Activated CD4-positive, alpha-beta memory T cell treated with anti-CD3 and anti-CD28 coated beads, Interleukin-2, amount 10 ng/mL, durations not matched to agents 7 days and 5 days (primary cell): ENCODE measurements at places on chromosomes 6 and 20.

GRCh38 chr6:33761922-33762629 lies 15.4 kb upstream of the IP6K3 start:
- H3K4me1 ChIP-seq, result no peaks in the 10 kb centered on the region
- H3K36me3 ChIP-seq, result no peaks in the 10 kb centered on the region
- no peaks in the 10 kb centered on the region for H3K27me3 ChIP-seq
- DNase-seq, result peak; percentile 59
- no peak overlapping the region for H3K4me3 ChIP-seq

DNA sequence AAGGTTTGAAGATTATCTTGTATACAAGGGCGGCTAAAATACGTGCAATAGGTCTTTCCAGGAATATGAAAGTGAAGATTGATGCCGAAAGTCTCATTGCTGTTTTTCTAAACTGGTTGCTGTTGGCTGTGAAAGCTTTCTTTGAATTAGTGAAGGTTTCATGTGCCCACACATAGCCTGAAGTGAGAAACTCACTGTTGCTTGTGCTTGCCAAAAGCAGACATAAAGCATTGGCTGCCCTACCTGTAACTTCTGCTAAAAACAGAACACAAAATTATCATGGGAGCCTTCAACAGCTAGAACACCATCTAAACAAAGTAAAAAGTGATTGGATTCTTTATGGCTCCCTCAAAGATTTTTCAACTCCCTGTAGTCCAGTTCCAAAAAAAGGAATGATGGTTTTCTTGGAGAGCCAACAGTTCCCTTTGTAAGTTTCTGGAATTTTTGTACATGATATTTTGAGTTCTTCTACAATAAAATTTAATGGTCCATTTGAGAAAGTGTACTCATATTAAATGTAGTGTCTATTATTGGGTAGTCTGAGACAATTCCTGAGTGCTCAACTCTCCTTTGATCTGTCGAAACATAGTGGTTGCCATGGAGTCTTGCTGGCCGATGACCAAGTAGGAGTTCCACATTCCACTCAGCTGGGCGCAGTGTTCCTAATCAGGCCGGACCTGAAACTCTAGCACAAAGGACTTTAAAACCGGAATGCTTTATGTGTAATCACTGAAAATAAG lies 68.5 kb downstream of the PLEKHG1 start:
- H3K36me3 ChIP-seq, result no peaks in the 10 kb centered on the region
- peak overlapping the region; percentile 34 for H3K27ac ChIP-seq
- H3K27me3 ChIP-seq, result peaks cover 2% of the 10 kb centered on the region
- H3K4me1 ChIP-seq, result peaks cover 15% of the 10 kb centered on the region
- H3K4me3 ChIP-seq, result no peak overlapping the region

GRCh38 chr20:3670945-3671344 lies 7.7 kb upstream of the GFRA4 start:
- H3K36me3 ChIP-seq, result no peaks in the 10 kb centered on the region
- peaks cover 23% of the 10 kb centered on the region for H3K4me1 ChIP-seq

DNA sequence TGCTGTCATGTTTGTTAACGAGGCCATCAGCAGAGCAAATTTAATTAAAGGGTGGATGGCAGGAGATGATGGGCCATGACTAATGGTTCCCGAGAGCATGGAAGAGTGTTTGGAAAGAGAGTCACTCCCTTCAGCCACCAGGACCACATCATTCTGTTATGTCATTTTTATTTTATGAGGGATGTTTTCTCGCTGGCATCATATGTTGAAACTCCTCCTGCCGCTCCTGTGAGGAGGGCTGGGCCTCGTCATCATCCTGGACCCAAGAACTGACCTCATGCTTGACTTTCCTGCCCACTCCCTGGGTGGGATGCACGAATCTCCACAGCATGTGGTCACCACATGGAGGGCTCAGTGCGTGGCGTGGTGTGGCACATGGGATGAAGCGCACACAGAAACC lies 86.4 kb upstream of the FRMD1 start:
- H3K27ac ChIP-seq, result no peak overlapping the region
- H3K4me1 ChIP-seq, result no peaks in the 10 kb centered on the region
- no peak for DNase-seq
- no peaks in the 10 kb centered on the region for H3K36me3 ChIP-seq
- no peaks in the 10 kb centered on the region for H3K27me3 ChIP-seq
- H3K4me3 ChIP-seq, result no peak overlapping the region

GRCh38 chr20:35849706-35850105 lies 77.9 kb downstream of the PHF20 start:
- no peak for DNase-seq
- peaks cover 47% of the 10 kb centered on the region for H3K36me3 ChIP-seq
- no peak overlapping the region for H3K27ac ChIP-seq
- peaks cover 3% of the 10 kb centered on the region for H3K4me1 ChIP-seq

DNA sequence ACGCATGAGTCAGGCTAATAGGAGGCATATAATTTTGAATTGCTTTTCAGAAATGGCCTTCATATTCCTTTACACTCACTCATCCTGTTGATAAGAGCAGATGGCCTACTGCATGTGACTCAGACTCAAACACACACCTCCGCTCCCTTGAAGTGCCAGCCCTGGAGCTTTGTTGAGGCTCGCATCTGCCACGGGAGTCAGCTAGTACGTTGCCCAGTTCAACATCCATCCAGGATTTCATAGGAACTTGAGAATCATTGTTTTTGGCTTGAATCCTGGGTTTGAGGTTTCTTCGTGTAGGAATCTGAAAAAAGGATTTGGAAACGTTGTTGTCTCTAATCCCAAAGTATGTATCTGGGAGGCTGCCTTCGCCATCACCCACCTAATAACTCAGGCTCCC lies 87.4 kb upstream of the JAG1 start:
- H3K4me3 ChIP-seq, result no peak overlapping the region
- no peak for DNase-seq
- no peaks in the 10 kb centered on the region for H3K4me1 ChIP-seq
- no peak overlapping the region for H3K27ac ChIP-seq
- no peaks in the 10 kb centered on the region for H3K27me3 ChIP-seq

GRCh38 chr6:160750276-160750689 lies 48.2 kb downstream of the PLG start:
- DNase-seq, result no peak
- H3K27ac ChIP-seq, result no peak overlapping the region
- H3K4me1 ChIP-seq, result no peaks in the 10 kb centered on the region
- H3K4me3 ChIP-seq, result no peak overlapping the region

DNA sequence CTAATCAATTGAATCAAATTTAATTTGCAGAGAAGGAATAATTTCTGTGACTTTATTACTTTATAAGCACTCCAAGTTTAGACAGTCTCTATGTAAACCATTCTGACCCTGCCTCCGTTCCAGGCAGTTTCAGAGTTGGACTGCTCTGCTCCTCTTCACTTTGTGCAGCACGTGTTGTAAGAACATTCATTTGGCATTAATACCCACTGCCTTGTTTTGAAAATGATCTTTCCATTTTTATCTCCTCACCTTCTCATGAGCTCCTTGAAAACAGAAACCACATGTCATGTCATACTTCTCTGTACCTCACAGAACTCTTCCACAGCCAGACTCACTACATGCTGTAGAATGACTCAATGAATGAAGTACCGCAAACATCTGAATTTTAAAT lies 25.5 kb downstream of the SLC22A1 start:
- peaks cover 2% of the 10 kb centered on the region for H3K27me3 ChIP-seq
- H3K36me3 ChIP-seq, result no peaks in the 10 kb centered on the region
- H3K4me3 ChIP-seq, result no peak overlapping the region
